ENCODE measurements at places on chromosomes 7 and 10.

GRCh38 chr10:75294031-75294437 lies 58.3 kb upstream of the COMTD1 start:
- no peak for DNase-seq

GRCh38 chr7:8015100-8015745 lies 46.6 kb downstream of the GLCCI1 start:
- DNase-seq: no peak

DNA sequence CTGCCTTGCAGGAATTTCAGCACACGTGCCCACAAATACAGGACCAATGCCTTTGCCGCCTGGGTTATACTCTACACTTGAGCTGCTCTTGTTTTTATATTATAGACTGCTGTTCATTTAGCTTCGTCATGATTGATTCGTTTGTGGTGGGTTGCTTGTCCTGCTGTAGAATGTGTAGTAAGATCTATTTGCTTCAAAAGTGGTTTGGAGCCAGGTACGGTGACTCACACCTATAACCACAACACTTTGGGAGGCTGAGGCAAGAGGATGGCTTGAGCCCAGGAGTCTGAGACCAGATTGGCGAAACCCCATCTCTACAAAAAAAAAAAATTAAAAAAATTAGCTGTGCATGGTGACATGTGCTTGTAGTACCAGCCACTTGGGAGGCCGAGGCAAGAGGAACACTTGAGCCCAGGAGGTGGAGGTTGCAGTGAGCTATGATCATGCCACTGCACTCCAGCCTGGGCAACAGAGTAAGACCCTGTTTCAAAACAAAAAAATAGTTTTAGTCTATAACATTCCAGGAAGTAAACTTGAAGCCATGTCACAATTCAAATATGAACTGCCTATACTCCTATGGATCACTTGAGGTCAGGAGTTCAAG lies 9.0 kb upstream of the RHBDD2 start:
- DNase-seq: no peak

DNA sequence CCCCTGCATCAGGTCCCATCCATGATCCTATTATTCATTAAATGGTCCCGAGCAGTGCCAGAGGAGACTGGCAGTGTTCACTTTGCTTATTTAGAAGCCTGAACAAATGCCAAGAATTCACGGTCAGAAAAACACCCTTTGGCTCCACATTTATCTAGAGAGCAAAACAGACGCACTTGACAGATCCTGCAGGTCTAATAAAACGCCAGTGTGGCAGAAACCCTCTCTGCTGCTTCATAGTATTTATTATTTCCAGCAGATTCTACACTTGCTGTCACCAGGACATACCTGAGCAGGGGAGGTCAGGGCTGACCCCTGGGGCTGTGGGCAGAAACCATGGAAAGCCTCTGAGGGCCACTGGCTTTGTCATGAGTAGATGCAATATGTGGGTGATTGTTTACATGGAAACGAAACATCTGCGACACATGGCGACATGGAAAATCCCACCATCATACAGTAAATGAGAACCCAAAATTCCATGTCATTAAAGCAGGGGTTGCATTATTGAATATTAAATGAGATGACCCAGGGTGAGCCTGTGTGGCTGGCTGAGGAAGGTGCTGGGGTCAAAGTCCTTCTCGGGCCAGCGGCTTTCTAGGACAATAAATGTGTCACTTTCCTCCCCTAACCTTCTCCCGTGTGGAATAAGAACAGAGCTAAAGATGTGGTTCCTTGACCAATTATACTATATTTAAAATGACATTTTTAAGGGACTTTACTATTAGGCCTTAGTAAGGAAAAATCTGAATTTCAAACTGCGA lies 205.9 kb upstream of the SVIL start:
- no peak for DNase-seq

DNA sequence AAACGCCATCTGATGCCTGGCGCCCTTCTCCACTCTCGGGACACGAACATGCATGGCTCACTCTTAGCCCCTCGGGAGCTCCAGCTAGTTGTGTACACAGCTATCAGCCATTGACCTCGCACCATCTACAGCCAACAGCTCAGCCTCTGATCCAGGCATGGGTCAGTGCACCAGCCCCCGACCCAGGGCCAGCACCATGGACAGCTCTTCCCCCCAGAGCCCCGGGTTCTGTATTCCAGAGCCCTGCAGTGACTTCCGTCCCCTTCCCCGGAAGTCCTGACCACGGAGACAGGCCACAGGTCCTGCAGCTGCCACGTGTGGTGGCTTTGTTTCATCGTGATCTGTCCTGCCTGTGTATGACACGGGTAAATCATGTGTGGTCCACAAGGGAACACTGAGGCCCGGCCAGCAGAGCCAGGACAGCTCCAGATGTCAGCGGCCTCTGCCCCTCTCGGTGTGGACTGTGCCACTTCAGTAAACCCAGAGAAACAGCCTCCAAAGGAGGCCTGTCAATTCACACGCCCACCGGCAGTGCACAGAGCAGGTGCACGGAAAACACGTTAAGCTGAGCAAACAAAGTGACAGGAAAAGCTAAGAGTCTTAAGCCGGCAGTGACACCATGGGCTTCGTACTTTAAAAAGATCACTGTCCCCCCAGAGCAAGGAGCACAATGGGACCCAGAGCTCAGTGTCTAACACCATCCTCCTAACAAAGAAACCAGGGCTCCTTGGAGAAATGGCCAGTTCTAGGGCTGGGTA lies 13.0 kb downstream of the STK32C start:
- DNase-seq: no peak

DNA sequence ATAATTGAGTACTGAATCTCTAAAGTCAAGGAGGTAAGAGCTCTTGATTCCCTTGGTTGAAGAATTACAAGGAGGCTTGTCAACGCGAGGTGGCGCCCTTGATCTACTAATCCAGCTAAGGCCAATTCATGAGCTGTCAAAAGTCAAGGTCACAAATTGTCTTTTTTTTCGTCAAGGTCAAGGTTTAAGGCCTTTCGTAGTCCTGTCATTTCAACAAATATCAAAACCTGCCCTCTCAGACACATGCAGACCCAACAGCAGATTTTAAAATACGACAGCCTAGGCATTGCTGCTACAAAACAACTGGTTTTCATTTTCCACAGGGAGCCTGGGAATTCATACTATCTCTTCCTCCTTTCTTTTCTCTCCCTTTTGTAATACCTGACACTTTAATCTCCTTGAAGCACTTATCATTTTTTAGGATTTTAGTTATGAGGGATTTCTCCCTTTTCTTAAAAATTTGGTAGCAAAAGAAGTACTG lies 3.6 kb downstream of the HOXA13 start:
- DNase-seq: no peak

- DNase-seq: no peak
Measured at GRCh38 chr7:4026941-4027486, 655.1 kb upstream of the FOXK1 start.

GRCh38 chr7:271266-272107 lies 18.5 kb upstream of the FOXL3 start:
- no peak for DNase-seq

DNA sequence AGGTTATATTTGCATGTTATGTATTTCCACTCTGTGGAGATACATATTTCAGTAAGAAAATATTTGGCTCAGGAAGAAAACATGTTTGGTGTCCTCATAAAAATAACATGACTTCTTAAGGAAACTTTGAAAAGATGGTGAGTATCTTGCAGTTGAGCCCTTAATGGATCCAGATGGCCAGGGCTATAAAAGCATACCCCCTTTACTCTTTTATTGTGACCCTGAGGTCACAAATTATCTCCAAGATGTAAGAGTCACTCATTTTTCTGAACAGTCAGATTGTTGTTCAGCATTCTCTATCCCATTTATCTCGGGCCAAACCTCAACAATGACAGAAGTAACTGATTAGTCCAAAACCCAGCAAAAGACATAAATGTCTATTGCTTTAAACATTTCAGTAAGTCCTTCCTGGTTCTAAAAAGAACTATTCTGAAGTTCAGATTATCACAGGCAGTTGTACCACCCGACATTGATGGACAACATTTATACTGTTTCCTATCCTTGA lies 539.4 kb downstream of the PARD3 start:
- no peak for DNase-seq

DNA sequence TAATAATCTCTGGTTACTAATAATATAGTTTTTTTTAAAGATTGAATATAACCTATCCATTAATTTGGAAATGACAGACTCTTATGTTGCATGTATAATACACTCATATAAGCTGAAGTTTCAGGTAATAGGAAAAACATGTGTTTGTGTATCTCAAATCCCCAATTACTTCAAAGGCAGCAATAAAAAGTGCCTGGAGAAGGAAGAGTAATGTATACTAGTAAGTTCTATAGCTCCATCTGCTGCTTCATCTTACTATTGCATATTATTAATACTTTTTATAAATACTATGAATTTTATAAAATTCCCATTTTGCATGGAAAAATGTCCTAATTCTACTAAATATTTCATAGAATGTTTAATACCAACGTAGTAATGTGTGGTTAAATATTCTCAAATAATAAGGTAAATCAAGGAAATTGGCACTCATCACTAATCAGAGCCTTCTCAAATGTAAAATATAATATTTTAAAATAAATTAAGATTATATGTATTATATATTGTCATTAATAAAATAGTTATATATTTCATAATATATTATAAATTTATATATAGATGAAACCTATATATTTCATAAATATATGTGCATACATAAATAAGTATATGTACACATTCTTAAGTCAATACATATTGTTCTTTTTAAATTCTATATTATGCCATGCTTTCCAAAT lies 311.9 kb downstream of the HGF start:
- DNase-seq: no peak

DNA sequence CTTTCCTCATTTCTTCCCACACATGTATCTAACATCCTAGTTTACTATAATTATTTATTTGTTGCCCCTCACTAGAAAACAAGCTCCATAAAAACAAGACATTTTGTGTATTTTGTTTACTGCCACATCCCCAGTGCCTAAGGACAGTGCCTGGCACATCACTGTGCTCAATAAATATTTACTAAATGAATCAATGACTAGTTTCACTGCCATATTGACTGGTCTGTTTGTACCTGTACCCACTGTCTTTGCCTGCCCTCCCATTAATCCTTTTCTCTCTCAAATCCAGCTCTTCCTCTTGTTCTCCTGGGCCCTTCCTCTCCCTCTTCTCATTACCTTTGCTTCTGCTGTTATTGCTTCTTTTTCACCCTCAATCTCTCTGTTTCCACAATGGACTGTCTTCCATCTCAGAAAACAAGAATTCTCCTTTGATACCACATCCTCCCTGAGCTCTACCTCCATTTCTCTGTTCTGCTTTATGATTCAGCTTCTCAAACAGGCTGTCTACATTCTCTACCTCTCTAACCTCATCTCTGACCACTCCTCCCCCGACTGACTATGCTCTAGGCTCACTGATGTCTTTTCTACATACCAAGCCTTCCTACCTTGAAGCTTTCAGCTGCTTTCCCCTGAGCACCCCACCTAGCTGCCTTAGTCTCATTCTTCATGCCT lies 8.3 kb upstream of the FAM133B start:
- no peak for DNase-seq

DNA sequence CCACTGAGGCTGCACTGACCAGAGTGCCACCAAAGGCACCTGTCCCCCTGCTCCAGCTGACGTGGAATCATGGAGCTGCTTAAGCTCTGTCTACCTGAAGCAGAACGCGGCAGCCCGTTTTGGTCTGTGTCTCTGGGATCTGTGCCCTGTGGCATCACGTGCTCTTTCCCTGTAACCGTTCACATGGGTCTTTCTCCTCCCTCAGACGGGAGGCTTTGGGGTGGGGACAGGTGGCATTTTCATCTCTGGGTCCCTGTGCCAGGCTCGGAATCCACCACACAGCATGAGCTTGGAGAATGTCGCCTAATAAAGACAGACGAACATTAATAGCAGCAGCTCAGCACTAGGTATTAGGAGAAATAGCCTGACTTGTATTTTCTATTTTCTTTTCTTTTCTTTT lies 1.6 kb upstream of the ADAP1 start:
- DNase-seq: no peak

DNA sequence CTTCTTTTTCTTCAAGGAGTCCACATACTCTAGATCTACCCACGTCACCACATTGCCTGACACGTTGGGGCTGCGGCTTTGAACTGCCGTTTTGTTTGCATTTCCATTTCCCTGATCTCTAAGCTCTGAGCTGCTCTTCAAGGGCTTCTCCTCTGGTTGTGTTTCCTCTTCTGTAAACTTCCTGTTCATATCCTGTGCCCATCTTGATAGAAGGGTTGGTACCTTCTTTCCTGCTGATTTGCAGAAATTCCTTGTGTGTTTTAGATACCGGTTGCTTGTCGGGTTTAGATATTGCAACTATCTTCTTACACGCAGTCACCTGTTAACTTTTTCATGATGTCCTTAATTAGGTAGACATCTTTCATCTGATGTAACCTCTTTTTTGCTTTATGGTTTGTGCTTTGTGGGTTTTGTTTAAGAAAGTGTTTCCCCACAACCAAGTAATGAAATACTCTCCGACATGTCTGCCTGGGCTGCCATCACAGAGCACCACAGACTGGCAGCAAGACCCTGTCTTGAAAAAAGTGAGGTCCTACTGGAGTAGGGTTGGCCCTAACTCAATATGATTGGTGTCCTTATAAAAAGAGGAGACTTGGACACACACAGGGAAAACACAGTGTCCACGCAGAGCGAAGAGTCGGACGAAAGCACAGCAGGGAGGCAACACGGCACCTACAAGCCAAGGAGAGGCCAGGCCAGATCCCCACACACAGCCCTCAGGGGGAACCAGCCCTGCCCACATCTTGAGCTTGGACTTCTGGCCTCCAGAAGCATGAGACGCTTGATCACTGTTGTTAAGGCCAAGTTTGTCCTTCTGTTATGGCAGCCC lies 99.1 kb upstream of the PDGFA start:
- DNase-seq: no peak

- no peak for DNase-seq
Measured at GRCh38 chr7:130844811-130845580, 111.0 kb upstream of the KLF14 start.

- DNase-seq: no peak
Measured at GRCh38 chr7:12738665-12739064, 51.2 kb downstream of the ARL4A start.

DNA sequence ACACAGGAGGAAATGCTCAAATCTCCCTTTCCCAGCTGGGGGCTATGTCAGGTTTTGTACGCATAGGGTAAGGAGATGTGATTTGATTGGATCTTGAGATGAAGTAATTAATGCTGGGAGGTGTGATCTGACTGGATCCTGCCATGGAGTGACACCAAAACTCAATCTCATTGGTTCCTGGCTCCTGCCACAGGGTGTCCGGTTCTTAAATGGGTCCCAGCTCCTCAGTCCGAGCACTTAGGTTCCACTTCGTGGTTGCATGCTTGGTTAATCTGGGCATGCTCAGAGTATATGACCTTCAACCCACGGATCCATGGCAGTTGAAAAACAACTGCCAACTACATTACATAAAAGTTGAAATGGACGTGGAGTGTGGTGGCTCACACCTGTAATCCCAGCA lies 3.1 kb upstream of the ZNF12 start:
- DNase-seq: no peak

DNA sequence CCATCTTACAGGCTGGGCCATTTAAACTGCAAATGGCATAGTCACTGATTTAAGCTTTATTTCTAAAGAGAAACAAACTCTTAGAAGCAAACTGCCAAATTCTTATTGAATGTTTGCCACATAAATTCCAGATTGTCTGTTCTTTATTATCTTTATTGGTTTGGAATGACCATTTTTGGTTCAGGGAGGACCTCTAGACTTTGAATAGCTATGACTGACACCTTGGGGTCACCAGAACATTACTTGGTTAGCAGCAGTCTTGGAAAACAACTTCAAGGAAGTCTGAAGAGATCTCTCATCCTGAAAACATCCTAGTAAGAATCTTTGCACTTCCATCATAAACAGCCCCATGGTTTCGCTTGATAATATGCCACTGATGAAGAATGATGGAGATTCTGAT lies 197.1 kb downstream of the SUGCT start:
- DNase-seq: no peak

Measured in activated B cell treated with CpG ODN at 0.5 μM for 24 hours (primary cell).